ENCODE measurements at places on chromosomes 16 and 17. TPM values are rescaled to one million over a fixed set of nuclear protein-coding genes. Genes with fewer than 3 reads are reported as not detected.

The SEZ6L2 gene
- total RNA-seq: 68.9 TPM

The CCDC200 gene
- total RNA-seq: not detected

The AP2B1 gene
- 309 TPM for total RNA-seq

The CLEC19A gene
- total RNA-seq: 0.15 TPM

The AIPL1 gene
- total RNA-seq: not detected

DNA sequence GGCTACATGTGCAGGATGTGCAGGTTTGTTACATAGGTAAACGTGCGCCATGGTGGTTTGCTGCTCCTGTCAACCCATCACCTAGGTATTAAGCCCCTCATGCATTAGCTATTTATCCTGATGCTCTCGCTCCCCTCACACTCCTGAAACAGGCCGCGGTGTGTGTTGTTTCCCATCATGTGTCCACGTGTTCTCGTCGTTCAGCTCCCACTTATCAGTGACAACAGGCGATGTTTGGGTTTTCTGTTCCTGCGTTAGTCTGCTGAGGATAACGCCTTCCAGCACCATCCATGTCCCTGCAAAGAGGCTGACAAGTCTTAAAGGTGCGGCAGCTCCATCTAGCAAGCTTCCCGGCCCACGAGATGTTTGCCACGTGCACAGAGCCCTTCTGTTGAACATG is 175.1 kb downstream of the FOXL1 start:
- DNase-seq: no peak

- DNase-seq: no peak
Observed at GRCh38 chr16:2464333-2464732, 4.4 kb downstream of the TEDC2 start.

DNA sequence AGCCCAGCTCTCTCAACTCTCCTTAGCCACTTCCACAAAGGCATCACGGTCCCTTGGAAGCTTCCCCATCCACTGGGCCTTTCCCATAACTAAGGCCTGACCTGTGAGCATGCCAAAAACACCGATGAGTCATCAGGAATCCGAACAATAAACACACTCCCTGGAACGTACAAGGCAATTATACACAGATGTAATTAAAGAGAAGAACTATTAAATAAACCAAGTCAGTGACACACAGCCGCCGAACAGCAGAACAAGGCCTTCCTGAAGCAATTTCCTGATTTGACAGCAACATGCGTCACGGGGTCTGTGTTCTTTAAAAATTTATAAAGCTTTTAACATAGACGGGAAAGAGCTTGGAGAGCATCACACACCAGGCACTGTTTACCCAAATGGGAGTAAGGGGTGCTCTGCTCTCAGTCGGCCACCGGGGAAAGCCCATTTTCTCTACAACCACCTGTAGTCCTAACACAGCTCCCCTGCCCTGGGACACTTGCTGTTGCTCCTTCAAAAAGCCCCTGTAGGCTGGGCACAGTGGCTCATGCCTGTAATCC is 29.4 kb downstream of the COG7 start:
- DNase-seq: peak; percentile 60
